Activated CD4-positive, alpha-beta T cell treated with anti-CD3 and anti-CD28 coated beads for 4 hours (primary cell): ENCODE measurements at places on chromosomes 2 and 18.

DNA sequence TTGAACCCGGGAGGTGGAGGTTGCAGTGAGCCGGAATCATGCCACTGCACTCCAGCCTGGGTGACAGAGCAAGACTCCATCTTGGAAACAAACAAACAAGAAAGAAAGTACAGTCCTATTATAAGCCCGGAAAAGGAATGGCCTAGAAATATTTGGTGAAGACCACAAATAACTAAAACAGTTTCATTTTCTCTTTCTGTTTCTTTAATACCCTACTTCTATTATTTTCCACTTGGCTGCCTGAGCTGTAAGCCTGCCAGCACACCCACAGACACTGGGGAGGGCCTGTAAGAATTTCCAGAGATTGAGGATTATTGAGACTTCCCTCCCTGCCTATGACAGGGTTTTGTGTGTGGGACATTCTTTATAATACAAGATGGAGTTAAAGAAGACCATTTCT is 188.0 kb upstream of the DCC start:
- no peak for DNase-seq

DNA sequence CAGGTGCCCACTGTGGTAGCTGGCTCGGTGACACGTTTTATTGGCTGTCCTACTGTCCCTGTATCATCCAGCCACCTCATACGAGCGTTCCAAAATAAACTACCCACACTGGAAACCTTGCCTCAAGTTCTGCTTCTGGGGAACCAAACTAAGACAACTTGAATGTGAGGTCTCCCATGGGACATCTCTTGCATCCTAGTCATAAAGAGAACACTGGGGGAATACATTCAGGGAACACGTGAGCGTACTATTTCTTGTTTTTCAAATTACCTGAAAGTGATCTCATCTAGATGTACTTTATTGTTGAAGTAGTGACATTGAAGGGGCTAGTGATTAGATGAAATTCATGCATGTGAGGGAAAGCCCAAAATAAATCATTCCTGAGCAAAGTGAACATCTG is 15.0 kb downstream of the LYG2 start:
- DNase-seq, result no peak

- no peak for DNase-seq
Observed at GRCh38 chr2:173202570-173202969, 126.9 kb downstream of the MAP3K20 start.

DNA sequence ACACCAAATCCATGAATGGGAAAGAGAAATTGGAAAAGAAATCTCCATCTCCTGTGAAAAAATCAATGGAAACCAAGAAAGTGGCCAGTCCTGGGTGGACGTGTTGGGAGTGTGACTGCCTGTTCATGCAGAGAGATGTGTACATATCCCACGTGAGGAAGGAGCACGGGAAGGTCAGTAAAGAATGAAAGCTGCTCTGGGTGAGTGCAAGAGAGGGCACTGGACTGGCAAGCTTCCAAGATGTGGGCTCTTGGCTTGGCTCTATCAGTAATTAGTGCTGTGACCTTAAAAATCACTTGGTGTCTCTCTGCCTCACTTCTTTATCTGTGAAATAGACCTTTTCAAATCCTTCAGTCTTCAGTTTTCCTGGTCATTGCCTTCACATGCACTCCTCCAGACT is 89.0 kb downstream of the ZNF532 start:
- DNase-seq, result no peak

GRCh38 chr2:232831496-232831895 is 38.6 kb upstream of the SNORC start:
- no peak for DNase-seq

DNA sequence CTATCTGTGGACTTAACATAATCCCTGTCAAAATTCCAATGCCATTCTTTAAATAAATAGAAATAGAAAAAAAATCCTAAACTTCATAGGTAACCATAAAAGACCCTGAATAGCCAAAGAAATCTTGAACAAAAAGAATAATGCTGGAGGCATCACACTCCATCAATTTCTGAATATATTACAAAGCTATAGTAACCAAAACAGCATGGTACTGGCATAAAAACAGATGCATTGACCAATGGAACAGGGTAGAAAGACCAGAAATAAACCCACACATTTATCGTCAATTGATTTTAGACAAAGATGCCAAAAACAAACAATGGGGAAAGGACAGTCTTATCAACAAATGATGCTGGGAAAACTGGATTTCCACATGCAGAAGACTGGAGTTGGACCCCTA is 205.7 kb downstream of the VAPA start:
- no peak for DNase-seq

GRCh38 chr2:234793212-234793785 is 158.5 kb upstream of the SH3BP4 start:
- DNase-seq, result no peak

DNA sequence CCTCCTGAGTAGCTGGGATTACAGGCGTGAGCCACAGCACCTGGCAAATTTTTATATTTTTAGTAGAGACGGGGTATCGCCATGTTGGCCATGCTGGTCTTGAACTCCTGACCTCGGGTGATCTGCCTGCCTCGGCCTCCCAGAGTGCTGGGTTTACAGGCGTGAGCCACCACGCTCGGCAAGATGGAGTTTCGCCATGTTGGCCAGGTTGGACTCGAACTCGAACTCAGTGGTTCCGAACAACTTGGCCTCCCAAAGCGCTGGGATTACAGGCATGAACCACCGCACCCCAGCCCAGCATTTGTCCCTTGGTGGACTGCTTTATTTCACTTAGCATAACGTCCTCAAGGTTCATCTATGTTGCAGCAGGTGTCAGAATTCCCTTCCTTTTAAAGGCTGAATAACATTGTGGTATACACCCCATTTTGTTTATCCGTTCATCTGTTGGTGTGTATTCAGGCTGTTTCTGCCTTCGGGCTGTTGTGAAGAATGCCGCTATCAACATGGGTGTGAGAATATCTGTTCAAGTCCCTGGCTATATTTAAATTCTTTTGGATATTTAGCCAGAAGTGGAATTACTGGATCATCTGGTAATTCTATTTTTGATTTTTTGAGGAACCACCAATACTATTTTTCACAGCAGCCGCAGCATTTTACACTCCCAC is 1.2 kb upstream of the CENPA start:
- no peak for DNase-seq

GRCh38 chr2:43462866-43463641 is 132.8 kb downstream of the THADA start:
- DNase-seq, result no peak

- DNase-seq, result no peak
Observed at GRCh38 chr18:40577239-40577980, 1377.6 kb upstream of the PIK3C3 start.

- no peak for DNase-seq
Observed at GRCh38 chr2:234334756-234335155, 162.1 kb downstream of the ARL4C start.

DNA sequence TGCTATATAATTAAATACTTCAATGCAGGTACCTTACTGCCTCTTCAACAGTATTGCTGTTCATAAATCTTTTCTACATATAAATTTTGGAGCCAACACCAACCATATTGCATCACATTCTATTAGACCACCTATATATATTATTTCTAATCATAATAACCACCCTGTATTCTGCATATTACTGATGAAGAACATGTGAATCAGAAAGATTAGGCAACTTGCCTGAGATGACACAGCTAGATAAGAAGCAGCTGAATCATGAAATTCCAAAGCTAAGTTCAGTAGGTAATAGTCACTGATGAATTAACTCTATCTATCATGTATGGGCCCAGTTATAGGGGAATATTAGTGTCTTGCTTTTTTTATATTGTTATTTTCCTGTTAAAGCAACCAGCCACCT is 161.8 kb downstream of the AGPS start:
- DNase-seq, result no peak

DNA sequence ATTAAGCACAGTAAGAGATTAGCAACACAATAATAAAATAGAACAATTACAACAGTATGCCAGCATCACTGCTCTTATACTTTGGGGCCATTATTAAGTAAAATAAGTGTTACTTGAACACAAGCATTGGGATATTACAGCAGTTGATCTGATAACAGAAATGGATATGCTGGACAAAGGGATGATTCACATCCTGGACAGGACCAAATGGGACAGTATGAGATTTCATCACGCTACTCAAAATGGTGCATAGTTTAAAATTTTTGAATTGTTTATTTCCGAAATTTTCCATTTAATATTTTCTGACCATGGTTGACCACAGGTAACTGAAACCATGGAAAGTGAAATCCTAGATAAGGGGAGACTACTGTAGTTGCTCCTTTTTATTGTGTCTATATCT is 138.2 kb downstream of the UBR3 start:
- DNase-seq, result no peak

GRCh38 chr2:149606251-149606811 is 18.8 kb upstream of the MMADHC start:
- no peak for DNase-seq

DNA sequence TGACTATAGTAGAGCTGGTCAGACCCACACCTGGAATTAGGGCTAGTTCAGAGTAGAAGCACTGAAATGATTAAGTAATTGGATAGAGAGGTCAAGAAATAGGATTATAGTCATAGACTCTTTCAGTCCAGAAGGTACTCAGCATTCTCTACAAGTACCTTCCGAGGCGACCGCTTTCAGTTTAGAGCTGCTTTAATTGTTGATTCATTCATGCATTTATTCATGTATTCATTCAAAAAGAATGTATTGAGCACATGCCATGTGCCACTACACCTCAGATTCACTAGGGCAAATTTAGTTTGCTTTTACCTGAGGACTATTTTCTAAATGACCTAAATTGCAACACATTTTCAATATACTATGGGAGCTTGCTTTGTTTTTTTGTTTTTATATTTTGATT is 48.7 kb downstream of the CRIM1 start:
- no peak for DNase-seq

DNA sequence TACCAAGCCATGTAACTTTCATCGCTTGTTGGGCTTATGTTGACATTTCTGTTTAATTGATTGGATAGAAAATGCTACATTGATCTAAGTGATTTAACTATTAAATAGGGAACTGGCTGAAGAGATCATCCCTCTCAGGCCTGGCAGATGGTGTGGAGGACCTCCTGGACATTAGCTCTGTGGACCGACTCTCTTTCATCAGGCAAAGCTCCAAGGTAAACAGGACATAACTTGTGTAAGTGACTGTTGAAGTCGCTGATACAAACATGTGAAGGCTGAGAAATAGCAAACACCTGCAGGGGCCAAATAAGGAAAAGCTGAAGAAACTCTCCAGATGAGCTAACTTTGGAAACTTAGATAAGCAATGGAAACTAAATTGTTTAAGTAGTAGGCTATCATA is 68.8 kb downstream of the UNC80 start:
- no peak for DNase-seq

- no peak for DNase-seq
Observed at GRCh38 chr2:38032946-38033345, 43.0 kb downstream of the CYP1B1 start.

DNA sequence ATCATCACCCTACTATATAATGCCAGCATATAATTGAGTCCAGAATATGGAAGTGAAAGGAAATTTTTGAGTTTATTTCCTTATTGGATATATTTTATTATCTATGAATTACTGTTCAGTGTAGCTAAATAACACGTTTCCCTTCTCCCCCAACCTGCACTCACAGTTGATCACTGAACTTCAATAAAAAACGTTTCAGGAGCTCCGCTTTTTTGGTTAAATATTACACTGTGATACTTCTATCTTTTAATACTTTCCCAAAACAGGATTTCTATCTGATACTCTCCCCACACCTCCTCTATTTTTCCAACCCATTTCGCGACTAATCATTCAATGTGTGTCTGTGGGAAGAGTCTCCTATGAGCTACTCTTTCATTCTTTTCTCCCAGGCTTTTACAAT is 7.2 kb downstream of the VSNL1 start:
- DNase-seq, result no peak

DNA sequence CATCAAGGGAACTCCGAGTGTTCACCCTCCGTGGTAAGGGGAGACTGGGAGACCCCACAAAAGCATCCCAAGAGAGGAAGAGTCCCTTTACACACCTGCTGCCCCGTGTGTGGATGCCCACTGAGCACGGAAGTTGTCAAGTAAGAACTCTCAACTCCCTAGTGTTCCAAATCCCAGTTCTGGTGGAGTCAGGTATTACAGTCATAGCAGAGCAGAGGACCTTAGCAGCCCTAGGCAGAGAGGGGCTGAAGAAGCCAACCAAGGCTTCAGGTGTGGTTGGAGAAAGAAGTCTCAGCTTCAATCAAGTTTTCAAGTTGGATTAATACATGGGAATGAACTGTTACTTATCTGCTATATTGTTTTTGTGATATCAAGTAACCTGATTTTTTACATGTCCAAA is 512.5 kb downstream of the RNF144A start:
- DNase-seq, result no peak

DNA sequence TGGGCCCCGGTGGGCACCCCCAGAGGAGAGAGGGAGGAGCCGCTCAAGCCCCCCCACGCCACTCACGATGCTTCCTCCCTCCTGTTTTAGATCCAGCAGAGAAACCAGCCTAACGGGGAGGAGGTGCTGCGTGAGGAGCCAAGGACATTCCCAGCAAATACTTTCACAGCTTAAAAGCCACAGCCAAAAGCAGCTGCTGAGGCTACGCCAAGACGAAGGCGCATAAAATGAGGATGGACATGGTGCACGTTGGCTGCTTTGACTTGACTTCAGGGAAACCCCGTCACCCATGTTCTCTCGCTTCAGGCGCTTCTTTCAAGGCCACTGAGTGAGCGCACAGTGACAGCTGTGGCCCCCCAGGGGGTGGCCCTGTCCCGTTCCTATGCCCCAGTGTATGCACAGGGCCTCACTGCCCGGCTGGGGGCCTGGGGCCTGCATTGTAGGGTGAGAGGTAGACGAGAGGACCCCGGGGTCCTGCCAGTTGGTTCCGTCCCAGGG is 72.1 kb upstream of the PXDN start:
- DNase-seq, result no peak

GRCh38 chr2:169662744-169663143 is 31.5 kb downstream of the CFAP210 start:
- DNase-seq, result no peak

GRCh38 chr2:177852389-177852788 is 220.2 kb downstream of the PDE11A start:
- no peak for DNase-seq

DNA sequence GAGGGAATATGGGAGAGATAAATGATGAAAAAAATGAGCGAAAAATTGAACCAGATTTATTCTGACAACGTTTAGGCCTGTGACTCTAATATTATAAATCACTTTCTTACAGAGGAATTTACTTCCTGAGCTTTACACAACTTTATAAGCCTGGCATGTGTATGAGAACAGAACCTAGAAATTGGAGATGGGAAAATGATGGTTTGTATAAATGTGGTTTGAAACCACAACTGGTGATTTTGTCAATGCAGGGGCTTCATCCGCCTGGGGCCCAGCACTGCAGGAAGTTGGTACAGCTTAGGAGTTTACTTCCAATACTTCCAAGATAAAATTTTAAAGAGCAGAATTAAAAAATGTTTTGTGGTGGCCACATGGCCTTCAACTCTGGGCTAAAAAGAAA is 82.3 kb downstream of the VAPA start:
- DNase-seq, result no peak

- no peak for DNase-seq
Observed at GRCh38 chr2:150167711-150168110, 319.8 kb downstream of the RND3 start.

GRCh38 chr2:232538671-232539070 is 821 bp upstream of the CHRNG start:
- DNase-seq, result no peak
